BJ (cell line): ENCODE measurements at places on chromosomes 2 and 18.

DNA sequence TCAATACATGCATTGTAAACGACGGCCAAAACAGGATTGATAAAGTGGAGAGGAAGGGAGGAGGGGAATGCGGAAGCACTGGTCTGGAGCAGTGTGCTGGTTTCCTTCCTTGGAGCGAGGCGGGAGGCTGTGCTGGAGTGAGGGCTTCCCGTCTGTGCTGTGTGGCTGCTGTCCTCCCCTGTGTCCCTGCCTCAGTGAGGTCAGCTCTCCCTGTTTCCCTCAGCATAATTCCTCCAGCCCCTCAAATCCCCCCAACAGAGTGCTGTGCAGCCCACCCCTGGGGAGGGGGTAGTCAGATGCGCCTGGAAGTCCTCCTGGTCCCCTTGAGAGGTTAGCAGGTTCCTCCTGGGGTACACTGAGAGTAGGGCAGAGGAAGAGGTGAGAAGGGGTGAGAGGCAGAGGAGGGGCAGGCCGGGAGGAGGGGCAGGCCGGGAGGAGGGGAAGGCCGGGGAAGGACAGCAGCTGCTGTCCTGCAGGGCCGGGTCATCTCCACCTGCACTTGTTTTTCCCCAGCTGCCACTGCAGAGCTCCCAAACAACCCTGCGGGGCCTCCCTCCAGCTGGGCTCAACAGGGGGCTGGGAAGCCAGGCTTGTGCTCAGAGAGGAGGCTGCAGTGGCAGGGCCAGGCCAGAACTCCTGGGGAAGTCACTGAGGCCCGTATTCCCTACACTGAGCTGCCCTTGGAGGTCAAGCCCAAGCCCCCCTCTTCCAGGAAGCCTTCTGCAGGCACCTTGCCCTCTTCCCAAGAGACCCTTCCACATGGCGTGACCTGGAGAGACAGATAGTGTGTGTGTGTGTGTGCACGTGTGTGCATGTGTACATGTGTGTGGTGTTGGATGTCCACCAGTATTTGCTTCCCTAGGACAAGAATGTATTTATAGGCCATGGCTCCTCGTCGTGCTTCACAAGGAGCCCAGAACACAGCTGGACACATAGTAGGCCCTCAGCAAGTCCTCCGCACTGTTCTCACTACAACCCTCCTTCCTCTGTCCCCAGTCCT is 13.2 kb upstream of the ATP6V1B1 start:
- no peak for DNase-seq

- DNase-seq: no peak
Measured at GRCh38 chr2:219596954-219597551, 604 bp upstream of the STK11IP start.

GRCh38 chr2:152453129-152453911 is 118.3 kb downstream of the FMNL2 start:
- no peak for DNase-seq

DNA sequence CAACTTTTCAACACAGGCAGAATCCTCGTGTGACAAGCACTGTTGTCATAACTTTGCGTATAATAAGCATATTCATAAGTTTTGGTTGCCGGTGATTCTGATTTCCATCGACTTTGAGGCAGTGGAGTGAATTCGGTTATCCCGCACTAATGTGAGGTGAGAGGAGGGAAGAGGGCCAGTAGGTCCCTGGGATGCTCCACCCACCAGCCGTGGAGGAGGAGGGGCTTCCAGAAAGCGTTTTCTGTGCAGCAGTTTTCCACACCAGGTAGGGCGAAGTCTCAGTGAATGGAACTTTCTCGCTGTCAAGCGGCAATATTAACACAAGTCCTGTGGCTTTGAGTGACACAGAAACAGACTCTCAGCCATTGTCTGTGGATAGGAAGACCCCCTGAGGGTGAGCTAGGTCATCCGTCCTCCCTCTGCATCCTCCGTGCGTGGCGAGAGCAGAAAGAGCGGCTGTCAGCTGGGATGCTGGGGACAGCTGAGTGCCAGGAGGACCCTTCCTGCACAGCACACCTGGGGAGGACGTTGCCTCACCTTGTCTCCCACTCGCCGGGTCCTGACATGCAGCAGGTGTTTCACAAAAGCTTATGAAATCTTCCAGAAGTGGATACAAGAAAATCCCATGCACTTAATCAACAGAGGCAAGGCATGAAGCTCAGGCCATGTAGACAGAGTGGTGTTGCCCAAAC is 67.5 kb downstream of the DCDC2C start:
- no peak for DNase-seq

- peak; percentile 54 for DNase-seq
Measured at GRCh38 chr2:221629468-221629867, 57.4 kb upstream of the EPHA4 start.

DNA sequence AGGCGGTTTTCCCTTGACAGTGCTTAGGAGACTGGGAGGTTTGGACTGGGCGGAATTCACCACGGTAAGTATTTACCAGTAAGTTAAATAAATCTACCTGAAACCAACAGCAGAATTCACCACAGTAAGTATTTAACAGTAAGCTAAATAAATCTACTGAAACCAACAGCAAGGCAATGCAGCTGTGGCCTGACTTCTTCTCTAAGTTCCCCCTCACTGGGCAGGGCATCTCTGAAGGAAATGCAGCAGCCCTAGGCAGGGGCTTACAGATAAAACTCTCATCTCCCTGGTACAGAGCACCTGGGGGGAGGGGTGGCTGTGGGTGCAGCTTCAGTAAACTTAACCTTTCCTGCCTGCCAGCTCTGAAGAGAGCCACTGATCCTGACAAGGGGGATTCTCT is 432.5 kb upstream of the LRRTM1 start:
- DNase-seq: no peak

DNA sequence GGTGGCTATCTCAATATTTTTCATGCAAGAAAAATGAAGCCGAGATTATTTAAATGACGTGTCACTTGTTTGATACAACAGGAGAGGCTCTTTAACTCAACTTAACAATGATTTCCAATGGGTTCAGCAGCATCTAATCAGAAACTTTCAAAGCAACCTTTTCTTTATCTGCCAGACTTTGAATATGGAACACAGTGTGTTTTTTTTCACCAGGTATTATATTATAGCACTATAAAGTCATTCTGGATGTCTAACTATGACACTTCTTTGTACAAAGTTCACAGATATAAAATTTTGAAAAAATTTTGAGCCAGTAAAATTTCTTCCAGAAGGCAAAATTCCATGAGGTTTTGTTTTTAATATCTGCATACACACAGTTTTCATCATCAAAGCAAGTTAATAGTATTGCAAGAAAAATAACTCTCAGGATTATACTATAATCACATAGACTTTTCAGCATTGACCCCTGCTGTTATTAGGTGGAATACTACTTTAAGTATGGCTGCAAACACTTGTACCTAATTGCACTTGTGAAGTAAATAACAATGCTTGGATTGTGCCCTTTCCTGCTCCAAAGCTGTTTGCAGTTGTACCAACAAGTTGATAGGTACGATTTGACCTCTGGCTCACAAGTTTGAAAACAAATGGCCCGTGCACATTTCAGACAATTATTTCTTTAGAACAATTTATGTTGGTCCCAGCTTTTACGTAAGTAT is 44.0 kb upstream of the DSG1 start:
- DNase-seq: no peak

- DNase-seq: peak; percentile 55
Measured at GRCh38 chr18:80196528-80197320, 50.6 kb downstream of the PARD6G start.

- DNase-seq: no peak
Measured at GRCh38 chr18:36364911-36365624, 67.6 kb downstream of the FHOD3 start.

- DNase-seq: no peak
Measured at GRCh38 chr2:673615-674320, 3.4 kb downstream of the TMEM18 start.

DNA sequence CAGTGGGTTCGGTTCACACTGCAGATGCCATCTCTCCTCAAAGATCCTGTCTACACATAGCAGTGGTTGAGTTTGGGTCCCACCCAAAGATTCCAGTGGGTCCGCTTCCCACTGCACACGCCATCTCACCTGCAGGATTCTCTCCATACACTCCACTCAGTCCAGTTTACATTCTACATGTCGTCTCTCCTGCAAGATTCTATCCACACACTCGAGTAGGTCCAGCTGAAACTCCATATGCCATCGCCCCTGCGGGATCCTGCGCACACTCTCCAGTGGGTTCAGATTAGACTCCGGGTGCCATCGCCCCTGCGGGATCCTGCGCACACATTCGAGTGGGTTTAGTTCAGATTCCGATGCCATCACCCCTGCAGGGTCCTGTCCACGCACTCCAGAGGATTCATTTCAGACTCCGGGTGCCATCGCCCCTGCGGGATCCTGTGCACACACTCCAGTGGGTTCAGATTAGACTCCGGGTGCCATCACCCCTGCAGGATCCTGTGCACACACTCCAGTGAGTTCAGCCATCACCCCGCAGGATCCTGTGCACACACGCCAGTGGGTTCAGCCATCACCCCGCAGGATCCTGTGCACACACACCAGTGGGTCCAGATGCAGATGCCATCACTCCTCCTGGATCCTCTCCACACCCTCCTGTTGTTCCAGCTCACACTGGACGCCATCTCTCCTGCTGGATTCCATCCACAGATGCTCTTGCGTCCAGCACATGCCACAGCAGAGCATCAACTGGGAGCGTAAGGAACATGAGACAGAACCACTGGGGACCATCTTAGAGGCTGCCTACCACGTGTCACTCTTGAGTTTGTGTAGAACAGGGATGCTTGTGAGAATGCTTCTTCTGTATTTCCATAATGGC is 3.0 kb upstream of the PXDN start:
- DNase-seq: no peak

- no peak for DNase-seq
Measured at GRCh38 chr18:75199327-75199726, 9.6 kb downstream of the PTGR3 start.

DNA sequence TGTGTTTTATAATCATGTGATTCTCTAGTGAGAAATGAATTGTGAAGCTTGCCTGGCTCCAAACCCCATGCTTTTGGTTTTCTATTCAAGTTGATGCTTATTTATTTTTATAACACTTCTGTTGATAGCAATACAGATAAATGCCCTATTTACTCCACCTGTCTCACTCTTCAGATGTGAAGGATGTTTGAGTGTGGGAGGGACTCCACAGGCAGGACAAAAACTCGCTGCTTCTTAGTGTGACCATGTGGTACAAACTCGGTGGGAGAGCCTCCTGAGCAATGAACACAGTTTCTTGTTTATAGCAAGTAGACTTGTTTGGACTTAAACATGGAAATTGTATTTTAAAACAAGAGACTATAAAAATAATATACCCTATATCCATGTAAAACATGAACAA is 219.7 kb downstream of the GULP1 start:
- DNase-seq: no peak

GRCh38 chr2:200966770-200967169 is 3.3 kb upstream of the ORC2 start:
- no peak for DNase-seq

DNA sequence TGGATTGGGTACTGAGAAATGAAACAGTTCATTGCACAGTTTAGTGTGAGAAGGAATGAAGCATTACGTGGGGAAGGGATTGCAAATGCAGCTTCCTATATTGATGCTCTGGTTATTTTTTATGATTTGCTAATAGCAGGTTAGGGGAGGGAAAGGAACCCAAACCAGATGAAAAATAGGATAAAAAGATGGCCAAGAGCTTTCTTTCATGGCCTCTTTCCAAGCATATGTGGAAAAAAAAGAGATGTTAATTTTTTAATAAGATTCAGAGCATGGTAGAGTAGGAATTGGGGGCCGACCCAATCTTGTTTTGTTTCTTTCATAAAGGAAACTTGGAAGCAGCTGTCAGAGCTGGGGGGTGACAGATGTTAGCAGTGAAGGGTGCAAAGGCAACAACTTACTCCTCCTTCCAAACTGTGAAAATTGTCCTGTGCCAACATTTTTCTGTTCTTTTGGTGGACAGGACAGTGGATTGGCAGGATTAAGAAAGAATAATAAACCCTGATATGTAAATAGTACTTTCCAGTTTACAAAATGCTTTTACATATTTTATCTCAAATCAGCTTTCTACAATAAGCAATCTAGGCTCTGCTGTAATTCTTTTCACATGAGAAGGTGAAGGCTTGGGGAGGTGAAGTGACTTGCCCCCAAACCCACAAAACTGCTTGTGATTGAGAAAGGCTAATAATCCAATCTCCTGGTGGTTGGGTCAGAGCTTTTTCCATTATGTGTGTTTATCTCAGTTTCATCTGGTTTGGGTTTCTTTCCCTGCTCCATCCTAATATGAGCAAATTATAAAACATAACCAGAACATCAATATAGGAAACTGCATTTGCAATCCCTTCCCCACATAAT is 270.1 kb downstream of the ETAA1 start:
- no peak for DNase-seq

GRCh38 chr2:219560037-219560892 is 11.1 kb downstream of the OBSL1 start:
- no peak for DNase-seq

- no peak for DNase-seq
Measured at GRCh38 chr2:20218331-20219320, 6.3 kb downstream of the SDC1 start.

DNA sequence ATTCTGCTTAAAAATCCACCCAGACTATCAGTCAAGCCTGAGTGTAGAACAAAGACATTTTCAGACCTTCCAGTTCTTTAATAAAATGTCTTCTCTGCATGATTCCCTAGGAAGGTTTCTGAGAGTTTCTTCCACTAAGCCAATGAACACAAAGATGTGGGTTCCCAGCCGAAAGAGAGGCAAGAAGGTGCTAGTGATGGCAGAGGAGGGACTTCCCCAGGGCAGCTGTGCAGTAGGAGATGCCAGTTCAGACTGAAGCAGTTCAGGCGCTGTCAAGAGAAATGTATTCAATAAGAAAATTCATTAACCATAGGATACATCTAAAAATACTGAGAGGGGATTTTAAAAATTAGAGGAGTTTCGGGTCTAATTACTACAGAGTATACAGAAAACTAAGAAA is 83.3 kb downstream of the RND3 start:
- no peak for DNase-seq

- no peak for DNase-seq
Measured at GRCh38 chr2:85257970-85258605, 69.7 kb downstream of the TGOLN2 start.

GRCh38 chr2:43105586-43106558 is 120.5 kb downstream of the ZFP36L2 start:
- no peak for DNase-seq

DNA sequence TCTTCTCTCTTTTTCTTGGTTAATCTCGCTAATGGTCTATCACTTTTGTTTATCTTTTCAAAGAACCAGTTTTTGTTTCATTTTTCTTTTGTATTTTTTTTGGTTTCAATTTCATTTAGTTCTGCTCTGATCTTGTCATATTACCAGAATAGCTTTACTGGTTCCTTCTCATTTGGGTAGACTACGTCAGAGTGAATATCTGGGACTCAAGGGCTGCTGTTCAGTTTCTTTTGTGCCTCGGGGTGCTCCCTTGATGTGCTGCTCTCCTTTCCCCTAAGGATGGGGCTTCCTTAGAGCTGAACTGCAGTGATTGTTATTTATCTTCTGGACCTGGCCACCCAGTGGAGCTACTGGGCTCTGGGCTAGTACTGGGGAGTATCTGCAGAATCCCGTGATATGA is 29.4 kb upstream of the IL1RN start:
- DNase-seq: no peak

GRCh38 chr2:10312437-10312957 is 9.8 kb downstream of the HPCAL1 start:
- no peak for DNase-seq

DNA sequence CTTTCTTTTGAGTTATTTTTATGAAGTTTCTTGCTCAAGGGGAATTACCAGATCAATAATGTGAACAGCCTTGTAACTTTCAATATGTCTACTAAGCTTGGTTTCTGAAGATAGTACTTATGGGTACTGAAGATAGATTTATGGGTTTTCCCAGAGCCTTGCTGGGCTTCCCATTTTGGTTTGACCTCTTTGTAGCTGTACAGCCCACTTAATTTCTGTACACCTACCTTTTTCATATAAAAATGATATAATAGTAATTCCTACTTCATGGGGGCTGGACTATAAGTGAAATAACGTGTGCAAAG is 22.2 kb downstream of the IL1R2 start:
- DNase-seq: no peak
